GM13976 (cell line): ENCODE measurements at places on chromosomes 4 and X.

DNA sequence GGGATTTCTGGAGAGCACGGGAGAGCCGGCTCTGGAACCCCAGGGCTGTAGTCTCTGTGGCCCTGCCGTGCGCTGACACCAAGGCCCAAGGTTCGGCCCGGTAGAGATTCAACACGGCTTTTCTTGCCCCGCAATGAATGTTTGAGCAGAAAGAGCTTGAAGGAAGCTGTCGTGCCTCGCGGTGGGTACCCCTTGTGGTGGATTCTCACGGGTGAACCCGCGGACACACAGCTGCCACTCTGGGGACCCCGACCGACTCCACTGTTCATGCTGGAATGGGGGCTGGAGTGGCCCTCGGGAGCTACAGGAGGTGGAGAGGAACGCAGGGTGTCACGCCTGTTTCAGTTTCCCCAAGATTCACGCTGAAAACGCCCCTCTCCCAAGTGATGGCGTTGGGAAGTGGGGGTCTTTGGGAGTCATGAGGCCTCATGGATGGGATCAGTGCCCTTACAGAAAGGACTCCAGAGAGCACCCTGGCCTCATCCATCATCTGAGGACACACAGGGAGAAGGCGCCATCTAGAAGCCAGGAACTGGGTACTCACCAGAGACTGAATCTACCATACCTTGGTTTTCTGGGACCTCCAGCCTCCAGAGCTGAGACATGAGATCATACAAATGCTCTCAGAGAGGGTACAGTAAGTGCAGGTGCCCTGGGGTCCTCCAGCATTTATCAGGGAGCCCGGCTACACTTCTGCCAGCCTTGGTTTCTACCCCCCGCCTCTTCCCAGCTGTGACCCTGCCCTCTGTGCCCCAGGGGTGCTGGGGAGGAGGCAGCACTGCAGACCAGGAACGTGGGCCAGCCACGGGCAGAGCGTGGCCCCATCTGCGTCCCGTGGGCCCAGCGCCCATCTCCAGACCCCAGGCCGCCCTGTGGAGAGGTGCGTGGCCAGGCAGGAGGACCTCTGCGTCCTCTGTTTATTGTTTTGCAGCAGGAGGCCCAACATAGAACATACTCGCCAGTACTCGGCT lies 6.4 kb downstream of the SLC25A6 start:
- DNase-seq = peak; percentile 21

DNA sequence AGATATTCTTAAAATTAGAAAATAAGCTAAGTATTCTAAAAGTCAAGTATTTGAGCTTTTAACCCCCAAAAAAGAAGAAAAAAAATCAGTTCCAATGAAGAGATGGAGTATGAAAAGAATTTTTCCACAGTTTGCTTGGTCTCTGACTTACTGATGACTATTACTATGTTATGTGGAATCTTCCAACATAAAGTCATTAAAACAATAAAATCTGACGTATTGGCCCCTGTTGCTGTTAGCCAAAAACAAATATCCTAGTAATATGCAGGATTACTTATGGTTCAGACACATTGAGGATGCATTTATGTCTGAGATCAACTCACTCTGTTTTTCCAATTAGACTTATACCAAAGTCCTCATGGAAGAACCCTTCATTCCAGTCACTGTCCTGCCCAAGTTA lies 517.2 kb upstream of the ADGRL3 start:
- no peak for DNase-seq

GRCh38 chr4:70239131-70239883 lies 3.1 kb upstream of the CSN3 start:
- no peak for DNase-seq

DNA sequence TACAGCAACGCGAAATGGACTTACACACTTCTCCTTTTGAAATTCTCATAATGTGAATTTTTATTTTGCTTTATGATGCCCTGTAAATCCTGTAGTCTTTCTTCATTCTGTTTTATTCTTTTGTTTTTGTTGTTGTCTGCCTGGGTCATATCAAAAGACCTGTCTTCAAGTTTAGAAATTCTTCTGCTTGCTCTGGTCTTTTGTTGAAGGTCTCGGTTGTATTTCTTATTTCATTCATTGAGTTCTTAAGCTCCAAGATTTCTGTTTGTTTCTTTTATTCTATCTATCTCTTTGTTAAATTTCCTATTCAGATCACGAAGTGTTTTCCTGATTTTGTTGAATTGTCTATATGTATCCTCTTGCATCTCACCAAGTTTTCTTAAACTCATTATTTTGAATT lies 78.1 kb downstream of the GPAT3 start:
- DNase-seq = no peak

DNA sequence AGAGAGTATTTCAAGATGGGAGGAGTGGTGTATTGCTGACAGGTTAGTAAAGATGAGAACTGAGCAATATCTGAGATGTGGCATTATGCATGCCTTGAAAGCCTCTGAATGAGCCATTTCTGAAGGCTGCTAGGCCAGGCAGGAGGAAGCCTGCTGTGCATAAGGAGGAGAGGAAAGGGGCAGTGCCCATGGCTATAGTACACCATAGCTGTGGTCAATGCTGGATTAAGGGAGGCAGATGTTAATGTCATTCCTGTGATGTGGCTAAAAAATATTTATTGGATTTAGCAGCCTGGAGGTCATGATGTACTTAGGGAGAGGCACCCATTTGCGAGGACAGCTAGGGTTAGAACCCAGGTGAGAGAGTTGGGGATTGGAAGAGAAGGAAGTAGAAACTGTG lies 130.0 kb upstream of the LNX1 start:
- no peak for DNase-seq

GRCh38 chr4:7532043-7532442 lies 97.3 kb upstream of the PSAPL1 start:
- DNase-seq = no peak

DNA sequence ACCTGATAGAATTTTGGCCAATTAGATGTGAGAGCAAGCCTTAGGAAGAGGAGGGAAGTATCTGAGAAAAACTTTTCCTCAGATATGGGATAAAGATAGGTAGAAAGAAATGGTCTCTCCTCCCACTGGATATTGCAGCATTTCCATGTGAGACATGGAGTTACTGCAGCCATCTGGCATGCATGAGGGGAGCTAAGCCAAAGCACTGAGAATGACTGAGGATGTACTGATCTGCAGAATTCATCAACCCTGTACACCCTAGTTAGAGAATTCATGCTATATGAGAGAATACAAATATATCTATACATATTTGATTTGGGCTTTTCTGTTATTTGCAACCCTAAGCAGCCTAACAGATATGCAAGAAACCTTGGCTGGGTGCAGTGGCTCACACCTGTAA lies 52.5 kb upstream of the RPL34 start:
- DNase-seq = no peak

- no peak for DNase-seq
Measured at GRCh38 chr4:74203467-74203866, 45.5 kb downstream of the MTHFD2L start.

GRCh38 chr4:74531963-74532794 lies 87.2 kb downstream of the AREG start:
- DNase-seq = peak; percentile 5

GRCh38 chr4:98314791-98315565 lies 53.8 kb downstream of the RAP1GDS1 start:
- DNase-seq = no peak

DNA sequence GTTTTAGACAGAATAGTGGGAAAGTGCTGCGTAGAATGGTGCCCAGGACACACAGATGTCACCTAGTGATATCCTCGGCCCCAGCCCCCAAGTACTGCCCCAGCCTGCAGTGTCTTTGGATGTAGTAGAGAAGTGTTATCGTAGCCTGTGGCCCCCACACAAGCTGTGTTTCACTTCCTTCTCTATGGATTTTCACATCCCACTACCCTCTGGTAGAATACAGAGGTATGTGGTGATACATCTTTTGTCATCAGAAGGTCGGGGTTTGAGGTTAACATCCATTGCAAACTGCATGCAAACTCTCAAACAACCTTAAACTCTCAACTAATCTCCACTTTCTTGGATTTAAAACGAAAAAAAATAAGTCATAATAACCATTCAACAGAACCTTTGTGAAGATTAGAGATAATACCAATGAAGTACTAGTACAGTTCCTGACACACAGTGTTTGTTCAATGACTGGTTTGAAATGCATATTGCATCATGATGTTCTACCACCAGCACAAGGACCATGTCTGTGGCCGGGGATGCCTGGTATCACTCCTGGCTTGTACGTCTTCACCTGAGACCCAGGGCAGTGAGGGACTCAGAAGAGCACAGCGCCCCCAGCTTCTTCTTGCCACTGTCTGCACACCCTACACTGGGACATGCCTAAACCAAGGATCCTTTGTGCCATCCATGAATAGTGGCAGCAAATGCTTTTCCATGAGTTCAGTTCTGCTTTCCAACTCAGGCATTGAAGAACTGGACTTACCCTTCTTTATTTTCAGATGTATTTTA lies 267.3 kb downstream of the DCTD start:
- no peak for DNase-seq

GRCh38 chr4:159682996-159683395 lies 580.1 kb downstream of the RAPGEF2 start:
- no peak for DNase-seq

- peak; percentile 77 for DNase-seq
Measured at GRCh38 chr4:102625232-102625930, 124.2 kb downstream of the NFKB1 start.
